ENCODE measurements at places on chromosomes 7 and 10.

DNA sequence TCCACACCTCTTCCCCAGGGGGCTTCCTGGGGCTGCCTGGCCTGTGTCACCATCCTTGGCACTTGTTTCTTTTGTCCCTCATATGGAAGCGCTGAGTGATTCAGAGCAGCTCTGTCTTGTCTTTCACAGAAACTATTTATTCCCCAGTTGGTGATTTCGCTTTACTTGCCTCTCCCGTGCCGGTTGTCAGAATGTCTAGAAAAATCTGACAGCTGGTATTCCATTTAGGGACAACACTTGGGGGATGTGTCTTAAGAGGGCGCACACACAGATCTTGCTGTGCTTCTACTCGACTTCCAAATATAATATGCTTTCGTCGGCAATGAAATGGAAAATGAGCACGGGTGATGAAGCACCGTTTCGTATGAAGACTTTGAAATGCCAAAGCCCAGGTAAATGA, 611.8 kb downstream of the CALN1 start:
- no peak for DNase-seq

- DNase-seq, result no peak
Observed at GRCh38 chr7:110830778-110831177, 260.1 kb upstream of the LRRN3 start.

DNA sequence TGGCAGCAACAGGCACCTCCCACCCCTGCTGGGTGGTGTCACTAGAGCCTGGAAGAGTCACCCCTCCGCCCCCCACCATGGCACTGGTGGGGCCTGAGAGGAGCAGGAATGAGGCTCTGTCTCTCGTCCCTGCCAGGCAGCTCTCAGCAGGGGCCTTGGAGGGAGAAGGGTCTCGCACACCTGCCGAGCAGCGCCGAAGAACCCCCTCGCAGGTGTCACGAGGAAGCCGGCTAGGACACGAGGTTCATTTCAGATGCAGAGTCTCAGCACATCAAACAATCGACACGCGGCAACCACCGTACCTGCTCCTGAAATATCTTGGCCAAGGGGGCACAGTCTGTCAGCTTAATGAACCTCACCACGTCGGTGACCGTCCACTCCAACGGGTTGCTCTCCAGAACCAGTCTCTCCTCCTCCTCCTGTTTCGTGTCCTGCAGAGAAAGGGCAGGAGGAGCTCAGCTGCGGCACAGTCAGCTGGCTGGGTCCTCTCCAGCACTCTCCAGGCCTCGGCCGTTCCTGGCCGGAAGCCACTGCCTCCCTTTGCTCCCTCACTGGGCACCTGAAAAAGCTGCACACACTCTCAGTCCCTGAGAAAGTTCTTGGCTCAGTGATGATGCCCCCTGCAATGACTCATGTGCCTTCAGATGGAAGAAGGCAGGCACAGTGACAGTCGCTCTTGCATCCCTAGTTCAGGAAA, 240.1 kb downstream of the SFMBT2 start:
- no peak for DNase-seq

GRCh38 chr10:57168611-57169240, 807.7 kb upstream of the ZWINT start:
- no peak for DNase-seq

DNA sequence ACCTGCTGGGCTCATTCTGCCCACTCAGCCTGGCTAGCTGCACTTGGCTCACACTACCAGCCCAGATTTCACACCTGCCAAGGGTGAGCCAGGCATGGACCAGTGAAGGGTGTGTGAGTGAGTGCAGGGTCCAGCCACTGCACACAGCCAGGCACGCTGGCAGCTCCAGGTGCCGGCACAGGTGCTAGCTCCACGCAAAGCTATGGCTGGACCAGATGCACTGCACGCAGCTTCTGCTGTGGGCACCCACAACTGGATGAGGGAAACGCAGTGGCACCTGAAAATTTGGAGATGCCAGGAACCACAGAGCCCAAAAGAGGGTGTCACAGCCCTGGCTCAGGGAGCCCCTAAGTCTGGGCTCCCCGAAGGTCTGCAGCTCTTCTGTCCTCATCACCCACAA, 24.9 kb upstream of the TES start:
- DNase-seq, result no peak

DNA sequence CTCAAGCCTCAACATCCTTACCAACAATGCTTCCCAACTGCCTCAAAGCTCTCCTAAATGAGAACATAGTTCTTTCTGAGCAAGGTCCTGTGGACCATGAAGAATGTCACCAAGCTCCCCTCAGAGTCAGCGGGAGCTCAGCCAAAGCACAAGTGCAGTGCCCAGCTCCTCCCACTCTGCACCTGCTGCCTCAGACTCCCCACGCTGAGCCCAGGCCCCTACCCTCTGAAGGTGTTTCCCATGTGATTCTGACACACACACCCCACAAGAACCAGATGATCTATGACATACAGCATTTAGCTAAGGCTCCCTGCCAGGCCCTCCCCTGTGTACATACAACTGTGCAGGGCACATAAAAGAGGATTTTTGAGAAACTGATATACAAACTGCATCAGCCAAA, 19.2 kb downstream of the ERCC6 start:
- DNase-seq, result no peak

DNA sequence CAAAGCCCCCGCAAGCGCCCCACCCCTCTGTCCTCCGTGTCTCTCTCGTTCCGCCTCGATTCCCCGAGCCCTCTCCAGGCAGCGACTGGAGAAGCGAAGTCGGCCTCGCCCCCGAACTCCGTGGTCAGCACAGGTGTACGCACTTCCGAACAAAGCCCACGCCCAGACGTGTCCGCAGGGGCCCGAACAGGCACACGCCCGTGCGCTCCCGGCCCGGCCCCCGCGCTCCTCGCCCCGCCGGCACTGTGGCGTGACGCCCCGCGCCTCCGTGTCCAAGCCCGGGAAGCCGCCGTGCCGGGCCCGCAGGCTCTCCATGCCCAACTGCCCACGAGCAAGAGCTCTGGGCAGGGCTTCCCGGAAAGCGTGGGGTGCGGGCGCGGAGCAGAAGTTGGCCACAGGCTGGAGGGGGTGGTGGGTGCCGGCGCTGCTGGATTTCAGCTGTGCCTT, 662 bp downstream of the NRCAM start:
- no peak for DNase-seq

- DNase-seq, result no peak
Observed at GRCh38 chr7:130960208-130960988, 226.4 kb upstream of the KLF14 start.

- no peak for DNase-seq
Observed at GRCh38 chr7:131231381-131232220, 96.1 kb upstream of the MKLN1 start.

Data from NCI-H526 treated with DMSO at 0.1 percent for 48 hours (cell line).